ENCODE measurements at places on chromosomes 12 and 14.

DNA sequence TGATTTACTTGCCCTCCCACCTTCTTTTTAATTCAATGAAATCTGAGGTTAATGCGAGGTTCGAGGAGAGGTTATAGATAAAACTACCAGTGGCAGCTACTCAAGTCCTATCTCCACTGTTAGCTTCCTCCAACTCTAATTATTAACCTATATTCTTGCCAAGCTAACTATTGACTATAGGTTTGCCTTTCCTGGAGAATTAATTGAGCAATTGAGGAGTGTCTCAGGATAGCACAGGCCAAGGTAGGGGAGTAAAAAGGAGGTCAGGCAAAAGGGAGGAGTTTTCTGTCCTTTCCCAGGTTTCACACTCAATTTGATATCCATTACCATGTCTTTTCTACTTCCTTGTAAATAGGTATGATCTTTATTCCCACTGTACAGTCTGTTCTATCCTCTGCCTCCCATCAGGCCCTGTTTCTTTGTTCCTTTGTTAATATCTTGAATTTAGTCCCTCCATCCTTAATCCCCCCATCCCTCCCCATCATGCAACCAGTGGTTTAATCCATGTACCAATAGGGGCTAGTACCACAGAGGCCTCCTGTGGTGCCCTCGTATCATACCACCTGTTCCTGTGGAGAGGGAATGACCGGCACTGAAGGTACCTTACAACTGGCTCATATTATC, 3.7 kb upstream of the SUOX start:
- no peak for DNase-seq

- no peak for DNase-seq
Measured at GRCh38 chr14:29925736-29926135, 1.9 kb downstream of the PRKD1 start.

GRCh38 chr12:31651893-31652521, 7.5 kb upstream of the ETFBKMT start:
- no peak for DNase-seq

DNA sequence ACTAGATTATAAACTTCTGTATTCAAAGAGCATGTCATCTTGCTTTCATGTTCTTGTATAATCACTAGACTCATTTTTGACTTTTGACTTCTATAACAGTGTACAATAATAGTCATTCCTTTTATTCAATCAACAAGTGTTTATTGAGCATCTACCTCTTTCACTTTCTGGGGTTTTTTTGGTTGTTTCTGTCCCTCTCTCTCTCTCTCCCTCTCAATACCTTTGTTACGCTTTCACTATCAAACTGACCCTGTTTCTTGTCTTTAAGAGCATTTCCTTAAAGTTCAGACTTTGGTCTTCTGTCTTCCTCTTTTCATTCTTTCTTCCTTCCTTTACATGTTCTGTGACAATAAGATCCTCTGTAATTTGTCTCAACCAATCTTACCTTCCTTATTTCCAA, 49.5 kb downstream of the GPR137C start:
- DNase-seq: no peak

DNA sequence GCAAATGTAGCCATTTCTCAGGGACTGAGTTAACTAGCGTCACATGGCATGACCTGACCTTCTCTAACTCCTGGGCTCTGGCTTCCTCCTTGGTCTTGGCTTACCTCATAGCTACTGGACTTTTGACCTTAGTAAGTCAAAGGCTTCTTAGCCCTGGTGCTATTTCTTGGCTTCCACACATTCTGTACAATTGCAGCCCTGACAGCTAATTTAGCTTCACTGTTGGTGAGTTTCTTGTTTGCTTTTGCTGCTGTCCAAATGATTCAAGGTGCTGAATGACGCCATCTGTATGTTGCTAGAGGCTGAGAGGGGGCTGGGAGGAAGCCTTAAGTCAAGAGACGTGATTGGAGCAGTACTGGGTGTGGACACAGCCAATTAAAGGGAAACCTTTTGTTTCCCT, 202.7 kb downstream of the PRKD1 start:
- no peak for DNase-seq

DNA sequence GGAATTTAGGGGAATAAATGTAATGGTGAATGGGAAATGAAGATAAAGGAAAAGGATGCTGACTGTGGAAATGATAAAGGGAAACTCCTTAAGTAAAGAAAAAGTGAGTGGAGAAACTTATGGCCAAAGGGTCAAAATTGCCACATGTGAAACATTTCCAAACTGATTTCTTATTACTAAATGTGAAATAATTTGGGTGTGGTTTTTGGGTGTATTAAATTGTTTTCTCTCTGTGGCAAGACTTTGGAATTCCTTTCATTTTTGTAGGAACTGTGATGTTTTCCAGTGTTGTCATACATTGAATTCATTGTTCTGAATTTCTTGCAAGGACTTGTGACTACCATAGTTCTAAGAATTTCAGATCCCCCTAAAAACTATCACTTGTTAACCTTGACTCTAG, 1891.5 kb upstream of the SEL1L start:
- DNase-seq: no peak

DNA sequence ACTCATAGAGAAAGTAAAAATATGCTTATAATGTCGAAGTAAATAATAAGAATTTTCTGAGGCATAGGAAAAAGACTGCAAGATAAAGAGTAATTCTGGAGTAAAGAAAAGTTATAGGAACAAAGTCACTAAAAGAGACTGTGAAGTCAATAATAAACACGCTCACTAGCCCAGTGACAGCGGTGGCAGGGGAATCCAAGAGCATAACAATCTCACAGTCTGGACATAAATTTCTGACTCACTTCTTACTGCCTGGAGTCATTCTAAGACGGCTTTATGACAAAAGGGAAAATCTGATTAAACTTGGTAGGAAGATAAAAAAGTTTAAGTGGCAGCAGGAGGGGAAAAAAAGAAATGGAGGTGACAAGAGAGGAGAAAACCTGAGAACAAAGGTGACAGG, 56.4 kb upstream of the GRIP1 start:
- DNase-seq: no peak

DNA sequence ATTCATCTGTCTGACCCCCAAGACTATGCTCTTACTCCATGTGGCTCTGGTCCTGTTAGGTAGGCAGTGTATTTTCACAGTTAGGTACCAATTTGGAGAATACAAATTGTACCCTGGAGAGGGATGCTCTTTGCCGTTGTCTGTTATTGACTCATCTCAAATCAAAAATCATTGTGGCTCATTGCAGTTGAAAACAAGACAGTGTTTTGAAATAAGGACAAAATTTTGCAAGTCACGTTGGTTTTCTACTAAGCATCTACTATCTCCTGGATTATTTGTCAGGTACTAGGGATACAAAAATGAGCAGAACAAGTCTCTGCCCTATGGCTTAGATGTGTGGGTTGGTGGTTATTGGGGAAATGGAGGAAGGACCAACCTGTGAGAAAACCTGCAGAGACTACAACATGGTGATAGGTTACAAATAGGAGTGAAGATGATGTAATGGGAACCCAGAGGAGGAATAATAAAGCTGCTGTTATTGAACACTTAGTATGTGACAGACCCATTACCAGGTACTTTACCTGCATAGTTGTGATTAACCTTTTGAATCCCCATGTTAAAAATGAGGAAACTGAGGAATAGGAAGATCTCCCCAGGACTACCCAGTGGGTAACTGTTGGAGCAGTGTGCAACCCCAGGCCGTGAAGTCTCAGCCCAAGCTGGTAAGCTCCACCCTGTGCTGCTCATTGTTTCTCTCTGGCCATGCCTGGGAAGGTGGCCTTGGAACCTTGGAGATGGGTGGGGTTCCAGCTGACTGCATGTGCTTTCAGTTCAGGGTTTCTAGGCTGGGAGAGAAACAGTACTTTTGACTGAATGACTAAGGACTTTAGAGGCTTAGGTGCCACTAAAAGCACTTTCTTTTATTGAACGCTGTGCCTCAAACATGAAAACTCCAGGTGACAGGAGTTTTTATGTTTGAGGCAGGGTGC, 72.9 kb upstream of the SRSF5 start:
- DNase-seq: no peak

- DNase-seq: no peak
Measured at GRCh38 chr12:41409628-41410027, 221.5 kb downstream of the PDZRN4 start.

DNA sequence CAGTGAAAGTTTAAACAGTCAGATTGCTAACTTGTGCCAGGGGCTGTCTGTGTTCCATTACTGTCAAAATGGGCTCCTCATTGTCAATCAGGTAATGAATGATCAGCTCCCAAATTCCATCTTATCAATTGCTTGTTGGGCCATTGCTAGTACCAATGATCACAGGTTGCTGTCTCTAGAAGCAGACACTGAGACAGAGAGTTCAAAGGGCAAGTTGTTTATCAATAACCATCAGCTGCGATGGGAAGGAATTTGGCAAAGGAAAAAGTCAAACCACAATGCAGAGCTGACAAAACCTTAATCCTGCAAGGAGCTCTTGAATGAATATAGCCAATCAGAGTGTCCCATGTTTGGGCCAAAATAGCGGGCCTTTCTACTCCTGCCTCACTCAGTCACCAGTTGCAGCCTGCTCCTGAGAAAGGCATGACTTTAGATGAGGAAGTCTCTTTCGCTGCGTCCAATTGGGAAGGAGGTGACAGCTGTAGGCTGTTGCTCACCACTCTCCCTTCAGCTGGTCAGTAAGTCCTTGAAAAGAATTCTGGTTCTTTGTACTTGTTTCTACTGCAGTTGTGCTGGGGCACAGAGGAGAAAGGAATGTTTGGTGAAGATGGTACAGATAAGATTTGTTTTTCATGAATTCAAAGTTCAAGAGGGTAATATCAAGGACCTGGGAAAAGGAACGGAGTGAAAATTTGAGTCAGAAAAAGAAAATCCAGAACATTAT, 179.2 kb upstream of the PDE3A start:
- no peak for DNase-seq

DNA sequence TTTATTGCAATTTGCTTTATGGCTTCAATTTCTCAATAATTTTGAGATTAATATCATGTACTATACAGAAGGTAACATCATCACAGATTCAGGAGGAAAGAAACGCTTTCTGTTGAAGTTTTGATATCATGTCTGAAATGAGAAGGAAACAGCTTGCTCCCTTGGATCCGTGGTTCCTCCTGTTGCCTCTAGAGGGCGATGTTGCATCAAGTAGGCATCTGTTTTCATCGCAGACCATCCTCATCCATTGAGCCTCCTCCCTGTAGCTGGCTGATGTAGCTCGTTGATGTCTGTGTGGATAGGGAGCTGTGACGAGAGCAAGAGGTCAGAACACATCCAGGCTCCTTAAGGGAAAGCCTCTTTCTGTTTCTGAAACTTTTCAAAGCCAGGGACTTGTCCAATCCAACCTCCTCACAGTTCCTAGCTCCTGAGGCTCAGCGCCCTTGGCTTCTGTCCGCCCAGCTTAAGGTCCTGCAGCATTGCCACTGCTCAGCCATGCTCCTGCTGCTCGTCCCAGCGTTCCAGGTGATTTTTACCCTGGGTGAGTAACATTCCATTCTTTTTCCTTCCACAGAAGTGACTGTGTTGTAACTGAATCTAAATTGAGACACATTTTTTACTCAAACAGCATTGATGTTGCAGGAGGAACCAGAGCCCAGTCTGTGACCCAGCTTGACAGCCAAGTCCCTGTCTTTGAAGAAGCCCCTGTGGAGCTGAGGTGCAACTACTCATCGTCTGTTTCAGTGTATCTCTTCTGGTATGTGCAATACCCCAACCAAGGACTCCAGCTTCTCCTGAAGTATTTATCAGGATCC, 304.8 kb upstream of the OR4E1 start:
- DNase-seq: no peak

GRCh38 chr12:104903648-104904423, 54.3 kb downstream of the SLC41A2 start:
- DNase-seq: no peak

DNA sequence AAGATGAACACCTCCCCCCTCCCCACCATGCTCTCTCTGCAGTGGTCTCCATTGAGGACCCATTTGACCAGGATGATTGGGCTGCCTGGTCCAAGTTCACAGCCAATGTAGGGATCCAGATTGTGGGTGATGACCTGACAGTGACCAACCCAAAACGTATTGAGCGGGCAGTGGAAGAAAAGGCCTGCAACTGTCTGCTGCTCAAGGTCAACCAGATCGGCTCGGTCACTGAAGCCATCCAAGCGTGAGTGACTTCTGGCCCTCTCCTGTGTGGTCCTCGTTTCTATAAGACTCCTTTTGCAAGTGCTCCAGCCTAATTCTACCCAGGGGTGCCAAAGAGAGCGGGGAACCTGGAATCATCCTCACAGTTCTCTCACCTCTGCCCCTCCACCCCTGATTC, 6.2 kb upstream of the ATN1 start:
- no peak for DNase-seq

DNA sequence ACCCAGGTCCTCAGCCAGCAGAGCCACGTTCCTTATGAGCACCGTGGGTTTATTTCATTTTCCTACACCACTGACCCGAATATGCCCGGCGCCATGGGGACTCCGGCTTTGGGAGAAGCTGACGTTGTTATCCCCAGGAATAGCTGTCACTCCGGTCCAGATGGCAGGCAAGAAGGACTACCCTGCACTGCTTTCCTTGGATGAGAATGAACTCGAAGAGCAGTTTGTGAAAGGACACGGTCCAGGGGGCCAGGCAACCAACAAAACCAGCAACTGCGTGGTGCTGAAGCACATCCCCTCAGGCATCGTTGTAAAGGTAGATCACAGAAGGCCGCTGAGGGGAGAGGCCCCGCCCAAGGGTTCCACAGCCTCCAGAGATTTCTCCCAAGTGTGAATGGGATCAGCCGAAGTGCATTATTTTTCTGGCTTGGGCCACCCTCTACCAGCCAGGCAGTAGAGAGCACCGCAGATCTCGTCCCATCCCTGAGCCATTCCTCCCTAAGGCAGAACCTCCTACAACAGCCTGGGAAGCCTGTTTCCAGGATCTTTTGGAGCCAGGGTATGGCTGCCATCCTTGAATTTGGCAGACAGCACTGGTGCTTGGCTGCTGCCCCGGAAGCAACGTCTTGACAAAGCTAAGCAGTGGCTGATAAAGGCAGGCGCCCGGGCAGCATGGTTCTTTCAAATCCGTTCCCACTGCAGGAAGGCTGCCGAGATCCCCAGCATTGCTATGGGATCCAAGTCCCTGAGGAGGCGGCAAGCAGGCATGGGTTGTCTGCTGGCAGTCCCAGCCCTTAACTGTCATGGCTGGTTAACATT, 17.8 kb downstream of the CDK2AP1 start:
- DNase-seq: no peak

GRCh38 chr14:86756521-86757190, 1226.7 kb downstream of the FLRT2 start:
- DNase-seq: no peak

- DNase-seq: no peak
Measured at GRCh38 chr12:58138424-58138823, 197.1 kb downstream of the ATP23 start.

All from coronary artery (tissue), 2 donors.